ENCODE measurements at places on chromosomes 1 and 21. TPM values are rescaled to one million over a fixed set of nuclear protein-coding genes. Genes with fewer than 3 reads are reported as not detected.

DNA sequence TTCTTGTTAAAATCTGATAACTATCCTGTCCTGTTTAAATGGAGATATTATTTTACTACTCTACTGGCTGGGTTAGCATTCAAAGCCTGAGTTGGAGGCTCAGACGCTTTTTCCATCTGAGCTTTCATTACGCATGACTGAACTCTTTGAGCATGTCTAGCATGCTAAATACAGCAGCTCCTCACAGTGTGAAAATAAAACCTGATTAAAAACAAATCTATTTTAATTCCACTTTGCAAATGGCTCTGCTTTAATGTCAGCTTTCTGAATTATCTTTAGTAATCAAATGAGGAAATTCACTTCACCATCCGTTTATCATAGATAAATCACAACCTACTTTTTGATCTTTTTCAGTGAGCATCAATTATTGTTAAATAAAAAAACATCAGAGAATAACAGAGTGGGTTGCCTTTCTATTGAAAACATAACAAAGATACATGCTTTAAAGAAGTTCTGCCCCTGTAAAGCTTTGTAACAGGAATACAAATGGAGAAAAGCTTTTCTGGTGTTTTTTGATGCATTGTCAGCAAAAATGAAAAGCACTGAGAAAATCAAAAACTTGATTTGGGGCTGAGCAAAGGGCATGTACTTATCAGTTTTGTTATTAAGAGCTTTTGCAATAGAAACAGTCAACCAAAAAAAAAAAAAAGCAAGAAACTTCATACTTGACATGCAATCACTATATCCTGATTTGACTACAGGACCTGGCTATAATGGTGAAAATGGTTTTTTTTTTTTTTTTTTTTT lies 3.5 kb upstream of the SPEN start:
- peaks cover 5% of the 10 kb centered on the region for H3K36me3 ChIP-seq
- H3K27me3 ChIP-seq = no peaks in the 10 kb centered on the region
- peaks cover 21% of the 10 kb centered on the region for H3K4me1 ChIP-seq
- no peak for DNase-seq

DNA sequence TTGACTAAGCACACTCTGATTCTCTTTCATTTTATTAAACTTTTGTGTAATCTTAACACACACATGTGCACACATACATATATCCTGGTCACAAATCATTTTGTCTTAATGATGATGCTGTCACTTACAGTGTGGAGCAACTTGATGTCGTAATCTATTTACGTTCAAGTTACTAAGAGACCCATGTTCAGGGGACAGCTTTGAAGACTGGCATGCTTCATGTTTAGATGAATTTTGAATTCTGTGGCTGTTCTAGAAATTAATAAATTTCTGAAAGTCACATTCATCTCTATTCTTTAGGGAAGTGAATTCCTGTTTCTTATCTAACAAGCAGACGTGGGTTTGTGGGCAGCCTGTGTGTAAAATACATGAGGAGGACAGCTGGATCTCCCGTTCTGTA lies 1637.8 kb downstream of the PLA2G4A start:
- no peak overlapping the region for H3K4me3 ChIP-seq
- no peak for DNase-seq
- no peak overlapping the region for H3K27ac ChIP-seq
- H3K36me3 ChIP-seq = no peaks in the 10 kb centered on the region
- H3K27me3 ChIP-seq = no peaks in the 10 kb centered on the region

CD84 gene
- 16.2 TPM for total RNA-seq

GRCh38 chr1:41041614-41042270 lies 20.2 kb upstream of the SLFNL1 start:
- DNase-seq = no peak
- H3K4me1 ChIP-seq = peaks cover 12% of the 10 kb centered on the region
- peaks cover 7% of the 10 kb centered on the region for H3K36me3 ChIP-seq
- no peaks in the 10 kb centered on the region for H3K27me3 ChIP-seq
- no peak overlapping the region for H3K4me3 ChIP-seq

DNA sequence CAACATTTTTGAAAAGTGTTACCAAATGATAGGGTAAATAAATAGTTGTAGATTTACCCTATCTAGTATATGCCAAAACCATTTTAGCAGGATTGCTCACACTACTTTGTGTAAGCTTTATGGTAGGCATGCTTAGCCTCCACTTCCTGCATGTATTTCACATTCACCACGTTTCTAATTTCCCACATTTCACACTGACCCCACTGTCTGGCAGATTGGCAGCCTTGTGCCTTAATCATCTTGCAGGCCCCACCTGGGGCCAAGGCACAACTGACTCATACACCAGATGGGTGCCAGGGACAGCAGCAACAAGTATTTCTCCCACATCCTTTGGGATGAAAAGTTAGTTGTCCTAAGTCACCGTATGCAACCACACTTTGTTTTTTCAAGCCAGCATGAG lies 21.2 kb upstream of the CENPF start:
- peaks cover 7% of the 10 kb centered on the region for H3K27me3 ChIP-seq
- no peaks in the 10 kb centered on the region for H3K36me3 ChIP-seq
- H3K27ac ChIP-seq = no peak overlapping the region
- no peak overlapping the region for H3K4me3 ChIP-seq

DNA sequence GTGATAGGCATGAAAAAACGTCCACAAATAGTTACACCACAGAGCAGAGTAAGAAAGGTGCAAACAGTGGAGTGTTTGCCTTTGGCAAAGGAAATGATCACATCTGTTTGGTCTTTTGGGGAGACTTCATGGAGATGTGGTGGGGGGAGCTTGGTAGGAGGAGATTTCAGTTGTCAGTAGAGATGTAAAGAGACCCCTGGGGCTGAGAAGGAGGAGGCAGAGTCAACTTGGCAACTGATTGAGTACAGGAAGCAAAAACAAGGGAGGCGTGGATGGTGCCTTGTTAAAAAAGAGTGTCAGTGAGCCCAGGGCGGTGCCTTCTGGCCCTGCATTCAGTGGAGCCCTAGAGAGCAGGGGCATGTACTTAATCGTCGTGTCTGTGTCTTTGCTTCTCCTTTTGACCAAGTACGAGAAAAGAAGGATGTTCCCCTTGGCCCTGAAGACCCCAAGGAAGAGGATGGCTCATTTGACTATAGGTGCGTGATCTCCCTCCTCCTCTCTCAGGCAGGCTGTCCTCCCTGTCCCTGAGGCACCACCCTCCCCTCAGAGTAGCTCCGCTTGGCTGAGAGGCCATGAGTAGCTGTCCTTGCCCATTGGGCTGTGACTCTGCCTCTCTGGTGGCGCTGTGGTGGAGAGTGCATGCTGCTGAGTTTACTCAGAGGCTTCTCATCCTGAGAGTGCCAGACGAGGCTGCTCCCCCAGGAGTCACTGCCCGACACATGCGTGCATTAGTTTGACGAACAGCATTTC lies 30.4 kb upstream of the CNTN2 start:
- no peak overlapping the region for H3K4me3 ChIP-seq
- no peak overlapping the region for H3K27ac ChIP-seq
- no peaks in the 10 kb centered on the region for H3K4me1 ChIP-seq
- no peaks in the 10 kb centered on the region for H3K36me3 ChIP-seq

DNA sequence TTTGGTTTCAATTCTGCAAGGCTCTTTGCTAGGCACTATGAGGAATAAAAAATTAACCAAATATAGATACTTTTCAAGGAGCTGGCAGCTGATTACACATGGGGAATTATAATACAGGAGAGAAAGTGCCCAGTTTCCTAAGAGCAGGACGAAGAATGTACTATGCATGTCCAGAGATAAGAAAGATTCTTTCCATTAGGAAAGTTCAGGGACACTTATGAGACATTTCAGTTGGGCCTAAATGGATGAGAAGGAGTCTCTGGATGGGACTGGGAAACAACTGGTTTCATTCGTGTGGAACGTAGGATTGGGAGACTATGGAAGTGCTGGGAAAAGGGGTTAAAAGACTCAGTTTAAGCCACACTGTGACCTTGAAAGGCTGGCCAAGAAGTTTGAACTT lies 63.5 kb upstream of the MROH9 start:
- no peak overlapping the region for H3K4me3 ChIP-seq
- H3K27ac ChIP-seq = no peak overlapping the region
- no peaks in the 10 kb centered on the region for H3K27me3 ChIP-seq
- no peaks in the 10 kb centered on the region for H3K4me1 ChIP-seq

DNA sequence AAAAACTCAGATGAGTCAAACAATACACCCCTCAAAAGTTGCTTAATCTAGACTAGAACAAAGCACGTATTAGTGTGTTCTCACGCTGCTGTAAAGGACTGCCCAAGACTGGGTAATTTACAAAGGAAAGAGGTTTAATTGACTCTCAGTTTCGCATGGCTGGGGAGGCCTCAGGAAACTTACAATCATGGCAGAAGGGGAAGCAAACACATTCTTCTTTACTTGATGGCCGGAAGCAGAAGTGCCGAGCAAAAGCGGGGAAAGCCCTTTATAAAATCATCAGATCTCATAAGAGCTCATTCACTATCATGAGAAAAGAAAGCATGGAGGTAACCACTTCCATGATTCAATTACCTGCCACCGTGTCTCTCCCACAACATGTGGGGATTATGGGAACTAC lies 10.1 kb downstream of the JAM2 start:
- H3K4me3 ChIP-seq = no peak overlapping the region
- no peaks in the 10 kb centered on the region for H3K36me3 ChIP-seq
- H3K4me1 ChIP-seq = no peaks in the 10 kb centered on the region
- peaks cover 5% of the 10 kb centered on the region for H3K27me3 ChIP-seq
- no peak overlapping the region for H3K27ac ChIP-seq
- no peak for DNase-seq

CRYAA gene
- total RNA-seq = not detected

DNA sequence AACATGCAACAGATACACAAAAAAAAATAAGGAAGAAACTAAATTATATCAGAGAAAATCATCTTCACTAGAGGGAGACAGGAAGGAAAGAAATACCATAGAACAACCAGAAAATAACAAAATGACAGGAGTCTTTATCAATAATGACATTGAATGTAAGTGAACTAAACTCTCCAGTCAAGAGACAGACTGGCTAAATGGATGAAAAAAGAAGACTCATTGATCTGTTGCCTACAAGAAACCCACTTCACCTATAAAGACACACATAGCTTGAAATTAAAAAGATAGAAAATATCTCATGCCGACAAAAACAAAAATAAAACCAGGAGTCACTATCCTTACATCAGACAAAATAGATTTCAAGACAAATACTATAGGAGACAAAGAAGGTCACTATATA lies 593.1 kb upstream of the USP24 start:
- H3K27ac ChIP-seq = no peak overlapping the region
- no peaks in the 10 kb centered on the region for H3K4me1 ChIP-seq
- no peak overlapping the region for H3K4me3 ChIP-seq
- DNase-seq = no peak
- no peaks in the 10 kb centered on the region for H3K27me3 ChIP-seq
- no peaks in the 10 kb centered on the region for H3K36me3 ChIP-seq

CTTNBP2NL gene
- 0.84 TPM for total RNA-seq

- no peaks in the 10 kb centered on the region for H3K36me3 ChIP-seq
- no peak overlapping the region for H3K27ac ChIP-seq
- no peak overlapping the region for H3K4me3 ChIP-seq
- H3K4me1 ChIP-seq = no peaks in the 10 kb centered on the region
- DNase-seq = peak; percentile 65
These were observed 3.2 kb downstream of the MYBPH start for GRCh38 chr1:203172184-203173010.

DNA sequence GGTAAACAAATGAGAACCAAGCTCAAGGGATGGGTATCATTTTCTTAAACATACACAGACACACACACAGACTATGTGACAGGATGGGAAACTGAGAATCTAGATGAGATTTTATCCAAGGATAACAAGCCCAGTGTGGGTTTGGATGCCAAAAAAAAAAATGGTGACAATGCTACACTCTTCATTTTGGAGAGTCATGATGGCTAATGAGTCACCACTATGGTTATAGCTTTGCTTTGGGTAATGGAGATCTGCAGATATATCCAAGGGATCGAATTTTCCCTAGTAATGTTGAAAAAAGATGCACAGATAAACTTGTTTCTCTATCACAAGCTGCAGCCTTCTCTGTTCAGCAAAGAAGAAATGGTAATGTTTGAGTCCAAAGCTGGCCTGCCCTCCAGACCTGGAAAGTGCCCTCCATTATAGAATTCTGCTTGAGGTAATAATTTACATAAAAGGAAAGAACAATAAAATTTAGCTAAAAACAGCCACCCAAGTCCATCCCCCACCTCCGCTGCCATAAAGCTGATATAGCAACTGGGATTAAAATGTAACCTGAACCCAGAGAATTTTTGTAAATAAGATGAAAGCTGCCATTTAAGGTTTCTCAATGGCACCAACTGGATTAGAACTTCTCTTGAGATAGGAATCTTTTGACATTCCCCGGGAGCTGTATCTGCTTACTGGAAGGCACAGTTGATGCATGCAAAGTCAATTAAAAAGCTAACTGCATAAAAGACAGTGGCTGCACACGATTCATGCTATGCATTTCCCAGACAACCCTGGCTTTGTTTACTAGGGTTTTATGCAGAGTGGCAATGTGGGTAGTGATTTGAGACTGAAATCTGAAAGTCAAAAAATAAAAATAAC lies 395.2 kb upstream of the LYPLAL1 start:
- H3K36me3 ChIP-seq = no peaks in the 10 kb centered on the region
- no peaks in the 10 kb centered on the region for H3K27me3 ChIP-seq
- no peak overlapping the region for H3K27ac ChIP-seq
- no peak for DNase-seq
- H3K4me3 ChIP-seq = no peak overlapping the region

S1PR1 gene
- total RNA-seq = 177 TPM

DNA sequence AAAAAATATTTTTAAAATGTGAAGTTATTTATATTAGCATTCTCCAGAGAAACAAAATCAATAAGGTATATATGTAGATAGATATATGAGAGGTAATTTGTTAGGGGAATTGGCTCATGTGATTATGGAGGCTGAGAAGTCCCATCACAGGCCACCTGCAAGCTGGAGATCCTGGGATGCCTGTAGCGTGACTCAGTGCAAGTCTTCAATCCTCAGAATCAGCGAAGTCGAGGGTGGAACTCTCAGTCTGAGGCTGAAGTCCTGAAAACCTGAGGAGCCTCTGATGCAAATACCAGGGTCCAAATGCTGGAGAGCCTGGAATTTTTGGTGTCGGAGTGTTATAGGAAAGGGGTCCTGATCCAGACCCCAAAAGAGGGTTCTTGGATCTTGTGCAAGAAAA lies 658.5 kb downstream of the USP25 start:
- H3K4me3 ChIP-seq = no peak overlapping the region
- no peak overlapping the region for H3K27ac ChIP-seq
- no peaks in the 10 kb centered on the region for H3K27me3 ChIP-seq

- no peaks in the 10 kb centered on the region for H3K27me3 ChIP-seq
- DNase-seq = no peak
- H3K27ac ChIP-seq = no peak overlapping the region
- peaks cover 5% of the 10 kb centered on the region for H3K4me1 ChIP-seq
- H3K4me3 ChIP-seq = no peak overlapping the region
These were observed 447.1 kb downstream of the PTPRU start for GRCh38 chr1:29683472-29683871.

CCDC185 gene
- total RNA-seq = not detected

IL6R gene
- 9.3 TPM for total RNA-seq

DENND2C gene
- total RNA-seq = 0.15 TPM

DNA sequence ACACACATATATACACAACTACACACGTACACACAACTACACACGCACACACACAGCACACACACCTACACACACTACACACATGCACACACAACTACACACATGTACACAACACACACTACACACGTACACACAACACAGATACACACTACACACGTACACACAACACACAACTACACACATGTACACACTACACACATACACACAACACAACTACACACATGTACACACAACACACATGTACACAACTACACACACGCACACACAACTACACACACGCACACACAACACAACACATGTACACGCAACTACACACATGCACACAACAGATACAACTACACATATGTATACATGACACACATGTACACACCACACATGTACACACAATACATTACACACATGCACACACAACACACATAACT lies 318.1 kb downstream of the CAMTA1 start:
- no peaks in the 10 kb centered on the region for H3K36me3 ChIP-seq
- no peak overlapping the region for H3K27ac ChIP-seq
- no peak for DNase-seq
- H3K4me1 ChIP-seq = no peaks in the 10 kb centered on the region
